ENCODE measurements at places on chromosomes 5 and 9.

GRCh38 chr9:1005043-1005667, 28.7 kb downstream of the DMRT3 start:
- peak; percentile 28 for DNase-seq

GRCh38 chr5:131355971-131356528, 92.2 kb downstream of the CDC42SE2 start:
- DNase-seq, result no peak

GRCh38 chr9:112784020-112784785, 33.6 kb downstream of the SNX30 start:
- DNase-seq, result no peak

DNA sequence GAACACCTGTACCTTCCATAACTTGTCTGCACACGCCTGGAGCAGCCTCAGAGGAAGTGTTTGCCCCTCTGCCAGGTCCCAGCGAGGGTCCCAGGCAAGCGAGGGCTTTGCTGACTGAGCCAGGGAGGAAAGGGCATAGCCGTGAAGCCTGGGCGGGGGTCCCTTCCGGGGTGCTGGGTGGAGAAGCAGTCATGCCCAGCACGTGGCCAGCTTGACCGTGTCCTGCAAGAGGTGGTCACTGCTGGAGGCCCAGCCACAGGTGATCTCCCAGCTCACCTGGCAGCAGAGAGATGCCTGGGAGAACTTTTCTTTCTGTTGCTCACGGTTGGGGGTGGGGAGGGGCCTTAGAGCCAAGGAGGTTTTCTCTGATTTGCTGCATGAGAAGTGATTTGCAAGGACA, 195.3 kb downstream of the CACNA1B start:
- no peak for DNase-seq

GRCh38 chr5:79475152-79475466, 38.8 kb downstream of the HOMER1 start:
- no peak for DNase-seq

- DNase-seq, result no peak
These were observed 10.5 kb downstream of the PSD2 start for GRCh38 chr5:139806111-139806510.

GRCh38 chr5:5422819-5423515, 490 bp downstream of the ICE1 start:
- no peak for DNase-seq

DNA sequence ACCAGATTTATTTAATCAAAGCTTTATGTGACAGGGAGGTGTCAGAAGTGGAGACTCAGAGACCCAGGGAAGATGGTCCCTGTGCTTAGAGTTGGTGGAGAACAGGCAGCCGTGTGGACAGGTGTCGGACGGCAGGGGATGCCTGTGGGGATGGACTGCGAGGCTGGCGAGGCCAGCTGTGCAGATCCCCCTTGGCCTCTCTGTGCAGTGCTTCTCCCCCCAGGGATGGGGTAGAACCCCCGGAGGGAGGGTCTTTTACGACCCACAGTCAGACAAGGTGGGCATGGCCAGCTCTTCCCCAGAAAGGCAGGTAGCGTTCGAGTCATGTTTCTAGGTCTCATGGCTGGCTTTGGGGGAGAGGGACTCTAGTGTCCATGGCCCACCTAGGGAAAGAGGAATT, 4.7 kb upstream of the SLC2A6 start:
- no peak for DNase-seq

GRCh38 chr5:154868702-154869101, 10.3 kb downstream of the CNOT8 start:
- no peak for DNase-seq

GRCh38 chr5:176895831-176896230, 3.3 kb downstream of the HK3 start:
- no peak for DNase-seq

- DNase-seq, result no peak
These were observed 1542.2 kb upstream of the CDH9 start for GRCh38 chr5:28580616-28581015.

DNA sequence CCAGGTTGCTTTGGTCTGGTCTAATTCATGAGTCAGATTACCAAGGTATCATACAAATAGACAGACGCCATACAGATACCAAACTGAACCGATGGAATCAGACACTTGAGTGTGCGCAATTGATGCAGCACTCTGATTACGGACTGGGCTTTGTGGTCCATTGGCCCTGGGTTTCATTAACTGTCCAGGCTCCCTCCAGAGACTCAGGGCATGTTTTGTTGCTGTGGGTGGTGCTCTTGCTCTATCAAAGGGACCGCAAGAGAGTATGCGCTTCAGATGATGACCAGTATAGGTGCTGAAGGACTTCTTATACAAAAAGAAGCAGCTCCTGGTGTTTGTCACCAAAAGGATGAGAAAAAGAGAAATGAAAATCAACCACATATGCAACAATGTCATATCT, 36.9 kb upstream of the ANKRD55 start:
- DNase-seq, result no peak

GRCh38 chr5:125480911-125481310, 734.5 kb upstream of the ZNF608 start:
- no peak for DNase-seq

- DNase-seq, result no peak
These were observed 64.0 kb upstream of the PPP1R26 start for GRCh38 chr9:135415586-135415985.

GRCh38 chr9:91119142-91119541, 242.6 kb downstream of the AUH start:
- DNase-seq, result no peak

DNA sequence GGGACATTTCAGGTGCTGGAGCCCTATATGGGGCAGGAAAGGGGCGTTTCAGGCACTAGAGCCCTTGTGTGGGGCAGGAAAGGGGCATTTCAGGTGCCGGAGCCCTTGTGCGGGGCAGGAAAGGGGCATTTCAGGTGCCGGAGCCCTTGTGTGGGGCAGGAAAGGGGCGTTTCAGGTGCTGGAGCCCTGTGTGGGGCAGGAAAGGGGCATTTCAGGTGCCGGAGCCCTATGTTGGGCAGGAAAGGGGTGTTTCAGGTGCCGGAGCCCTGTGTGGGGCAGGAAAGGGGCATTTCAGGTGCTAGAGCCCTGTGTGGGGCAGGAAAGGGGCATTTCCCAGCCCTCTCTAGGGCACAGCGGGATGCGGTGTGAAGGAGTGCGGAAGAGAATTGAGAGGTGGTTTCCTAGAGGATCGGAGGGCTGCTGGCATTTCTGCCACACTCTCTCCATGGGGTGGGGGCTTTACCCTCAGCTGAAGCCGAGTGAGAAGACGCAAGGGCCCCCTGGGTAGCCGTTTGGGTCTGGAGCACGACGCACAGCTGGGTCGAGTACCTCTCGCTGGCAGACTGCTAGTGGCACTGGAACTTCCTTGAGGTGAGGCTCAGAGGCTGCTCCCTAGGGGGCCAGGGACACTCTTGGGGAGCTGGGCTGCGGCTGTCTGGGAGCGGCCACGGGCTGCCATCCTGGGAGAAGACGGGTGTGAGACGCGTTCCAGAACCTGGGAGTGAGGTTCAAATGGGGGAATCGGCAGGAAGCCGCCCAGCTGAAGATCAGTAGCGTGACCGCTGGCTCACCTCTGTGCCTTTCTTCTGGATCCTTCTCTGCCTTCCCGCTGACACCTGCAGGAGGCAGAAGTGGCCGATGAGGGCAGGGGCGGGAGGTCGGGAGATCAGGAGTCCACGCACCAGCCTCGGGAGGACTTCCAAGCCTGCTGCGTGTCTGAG, 122.6 kb upstream of the IRX4 start:
- no peak for DNase-seq

DNA sequence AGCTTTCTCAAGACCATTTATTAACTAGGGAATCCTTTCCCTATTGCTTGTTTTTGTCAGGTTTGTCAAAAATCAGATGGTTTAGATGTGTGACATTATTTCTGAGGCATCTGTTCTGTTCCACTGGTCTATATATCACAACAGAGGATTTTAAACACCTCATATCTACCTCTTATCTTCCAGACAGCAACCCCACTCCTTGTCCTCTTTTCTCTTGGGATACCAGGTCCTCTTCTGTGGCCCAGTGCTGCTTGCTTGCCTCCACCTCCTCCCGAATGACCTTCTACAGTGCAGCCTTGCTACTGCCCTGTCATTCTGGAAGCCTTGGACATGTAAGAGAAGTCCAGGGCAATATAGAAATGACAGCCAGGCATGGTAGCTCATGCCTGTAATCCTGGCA, 30.6 kb upstream of the KLF4 start:
- no peak for DNase-seq

- DNase-seq, result no peak
These were observed 319.1 kb upstream of the RGMB start for GRCh38 chr5:98454407-98454806.

DNA sequence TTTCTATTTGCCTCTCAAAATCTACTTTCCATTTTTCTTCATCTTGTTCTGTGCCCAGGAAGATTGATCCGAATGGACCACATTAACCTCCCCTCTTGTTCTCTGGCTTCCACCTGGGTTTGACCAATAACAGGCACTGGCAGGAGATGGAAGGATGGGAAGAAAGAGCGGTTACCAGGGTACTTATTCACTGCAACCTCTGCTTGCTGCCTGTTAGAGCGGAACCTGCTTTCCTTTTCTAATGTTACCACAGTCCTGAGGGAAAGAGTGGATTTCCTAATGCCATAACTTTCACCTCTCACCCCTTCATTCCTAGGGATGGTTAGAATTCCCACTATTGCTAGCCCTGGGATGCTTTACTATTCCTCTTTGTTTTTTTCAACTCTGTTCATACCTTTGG, 262.1 kb downstream of the RFX3 start:
- DNase-seq, result no peak

GRCh38 chr9:126550891-126551351, 62.8 kb upstream of the LMX1B start:
- DNase-seq, result no peak

DNA sequence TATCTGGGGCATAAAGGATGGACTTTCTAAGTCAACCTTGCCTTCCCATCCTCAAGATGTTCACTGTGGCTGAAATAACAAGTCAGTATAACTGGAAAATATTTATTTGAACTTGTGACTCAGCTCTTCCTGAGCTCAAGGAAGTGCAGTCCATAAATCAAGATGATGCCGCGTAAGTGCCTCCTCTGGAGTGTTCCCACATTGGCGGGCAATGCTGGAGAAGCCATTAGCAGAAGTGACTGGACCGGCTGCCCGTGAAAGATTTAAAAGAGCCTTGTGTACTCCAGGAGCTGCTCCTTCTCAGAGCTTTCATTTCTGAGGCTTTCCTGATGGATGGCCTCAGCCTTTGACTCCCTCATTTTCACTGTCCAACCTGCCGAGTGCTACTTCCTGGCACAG, 17.4 kb downstream of the TMOD1 start:
- DNase-seq, result peak; percentile 30

DNA sequence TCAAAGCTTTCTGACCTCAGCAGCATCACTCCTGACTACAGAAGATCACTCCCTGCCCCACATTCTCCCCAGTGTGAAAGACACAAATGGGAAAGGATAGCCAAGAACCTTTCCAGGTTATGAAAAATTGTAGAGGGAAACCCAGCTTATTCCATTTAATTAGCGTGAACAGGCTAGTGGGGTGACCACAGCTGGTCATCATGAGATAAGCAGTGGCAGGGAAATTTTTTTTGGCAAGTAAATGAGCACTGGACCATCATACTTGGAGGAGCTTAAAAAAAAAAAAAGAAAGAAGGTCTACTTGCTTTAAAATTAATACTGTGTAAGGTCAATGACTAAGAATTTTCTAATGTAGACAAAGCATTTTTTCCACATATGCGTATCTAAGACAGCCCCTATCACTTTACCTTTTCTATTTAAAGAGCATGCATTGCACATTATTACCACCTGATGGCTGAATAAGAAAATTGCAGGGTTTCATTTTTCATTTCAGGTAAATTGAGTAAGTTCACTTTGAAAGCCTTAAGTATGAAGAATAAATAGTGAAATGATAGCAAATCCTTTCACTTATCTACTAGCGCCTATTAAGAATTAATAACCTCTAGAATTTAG, 123.6 kb downstream of the ELAVL2 start:
- no peak for DNase-seq

DNA sequence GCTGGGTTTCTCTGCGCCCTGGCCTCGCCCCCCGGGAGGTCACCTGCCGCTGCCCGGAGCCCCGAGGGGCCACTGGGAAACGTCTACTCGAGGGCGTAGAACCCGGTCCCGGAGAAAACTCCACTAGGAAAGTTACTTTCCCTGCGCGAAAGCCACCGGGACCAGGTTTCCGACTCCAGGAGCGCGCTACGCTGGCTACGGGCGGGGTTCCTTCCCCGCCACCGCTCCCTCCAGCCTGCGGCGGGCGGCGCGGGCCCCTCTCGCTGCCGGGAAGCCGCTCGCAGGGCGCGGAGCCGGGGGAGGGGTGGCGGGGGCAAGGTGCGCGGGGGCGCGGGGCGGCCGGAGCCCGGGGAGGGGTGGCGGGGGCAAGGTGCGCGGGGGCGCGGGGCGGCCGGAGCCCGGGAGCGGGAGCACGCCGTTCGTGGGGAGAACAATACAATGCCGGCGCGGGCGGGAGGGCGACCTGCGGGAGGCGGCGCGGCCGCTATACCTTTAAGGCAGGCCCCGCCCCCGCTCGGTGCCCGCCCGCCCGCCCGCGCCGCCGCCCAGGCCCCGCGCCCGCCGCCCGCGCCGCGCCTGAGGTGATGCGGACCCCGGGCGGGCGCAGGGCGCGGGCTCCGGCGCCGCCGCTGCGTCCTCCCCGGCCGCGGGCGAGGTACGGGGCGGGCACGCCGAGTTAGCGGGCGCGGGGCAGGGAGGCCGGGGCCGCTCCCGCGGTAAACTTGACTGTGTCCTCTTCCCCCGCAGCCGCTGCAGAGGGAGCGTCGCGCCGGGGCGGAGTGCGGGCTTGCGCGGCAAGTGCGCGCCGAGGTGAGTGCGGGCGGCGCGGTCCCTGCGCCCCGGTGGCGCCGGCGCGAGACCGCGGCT, 278.1 kb downstream of the AOPEP start:
- no peak for DNase-seq

- DNase-seq, result no peak
These were observed 461.6 kb downstream of the RASEF start for GRCh38 chr9:82601293-82601771.

DNA sequence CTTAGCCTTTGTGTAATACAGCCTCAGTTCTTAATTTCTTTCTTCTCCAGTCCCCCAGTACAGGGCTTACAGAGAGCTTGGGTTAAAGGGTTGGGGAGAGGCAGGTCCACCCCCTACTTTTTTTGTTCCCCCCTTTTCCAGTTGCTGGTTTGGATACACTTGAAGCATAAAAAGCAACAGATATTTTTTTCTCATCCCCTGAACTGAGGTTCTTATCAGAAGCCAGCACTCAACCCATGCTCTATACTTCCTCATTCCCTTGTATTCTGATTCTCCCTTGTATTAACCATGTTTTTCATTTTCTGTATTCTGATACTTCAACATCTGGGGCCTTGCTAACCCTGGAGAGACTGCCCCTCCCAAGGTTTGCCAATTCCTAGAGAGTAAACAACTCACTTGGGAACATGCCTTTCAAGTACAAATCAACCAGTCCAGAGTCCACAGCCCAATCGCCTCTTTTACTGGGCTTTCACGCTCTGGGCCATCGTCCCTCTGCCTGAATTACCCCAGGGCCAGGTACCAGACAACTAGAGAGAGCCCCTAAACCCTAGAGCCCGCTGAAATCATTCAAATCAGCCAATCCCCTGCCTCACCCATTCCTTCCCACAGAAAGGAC, 333.4 kb upstream of the PUM3 start:
- no peak for DNase-seq

DNA sequence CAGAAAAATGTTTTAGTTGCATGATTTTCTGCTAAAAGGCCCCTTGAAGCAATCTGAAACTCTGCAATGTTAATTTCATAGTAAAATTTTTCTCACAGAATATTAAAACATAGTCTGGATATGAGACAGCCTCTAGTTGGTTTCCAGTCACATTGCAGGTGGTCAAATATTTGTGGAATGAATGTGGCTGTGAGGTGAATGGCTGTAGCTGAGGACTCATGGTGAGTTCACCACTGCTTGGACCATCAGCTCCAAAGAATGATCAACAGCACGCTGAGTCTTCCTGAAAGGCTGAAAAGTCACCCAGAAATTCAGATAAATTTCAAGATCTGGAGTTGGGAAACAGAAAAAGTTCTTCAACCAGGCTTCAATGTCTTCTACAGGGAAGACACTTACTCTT, 79.8 kb downstream of the MAT2B start:
- no peak for DNase-seq

All from large intestine (tissue), 12 donors.